Sciatic nerve (tissue), 2 donors: ENCODE measurements at places on chromosomes 12 and 14.

- no peak for DNase-seq
These were observed 42.9 kb downstream of the DNAI7 start for GRCh38 chr12:25152055-25152454.

GRCh38 chr12:59087077-59087673, 166.9 kb upstream of the LRIG3 start:
- DNase-seq: no peak

DNA sequence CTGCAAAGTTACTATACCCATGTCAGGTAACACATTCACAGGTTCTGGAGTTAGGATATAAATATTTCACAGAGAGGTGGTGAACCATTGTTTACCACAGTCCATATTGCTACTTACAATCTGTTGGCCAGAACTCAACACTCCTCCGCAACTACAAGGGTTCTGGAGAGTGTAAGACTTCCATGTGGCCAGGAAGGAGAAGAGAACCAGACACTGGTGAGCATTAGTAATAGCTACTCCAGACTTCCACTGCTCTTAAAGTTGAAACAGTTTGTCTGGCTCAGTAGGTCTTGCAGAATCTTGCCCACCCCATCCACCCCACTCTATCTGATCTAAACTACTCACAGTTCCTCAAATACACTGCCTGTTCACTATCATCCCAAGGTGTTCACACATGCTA, 369.6 kb downstream of the DUSP6 start:
- no peak for DNase-seq

DNA sequence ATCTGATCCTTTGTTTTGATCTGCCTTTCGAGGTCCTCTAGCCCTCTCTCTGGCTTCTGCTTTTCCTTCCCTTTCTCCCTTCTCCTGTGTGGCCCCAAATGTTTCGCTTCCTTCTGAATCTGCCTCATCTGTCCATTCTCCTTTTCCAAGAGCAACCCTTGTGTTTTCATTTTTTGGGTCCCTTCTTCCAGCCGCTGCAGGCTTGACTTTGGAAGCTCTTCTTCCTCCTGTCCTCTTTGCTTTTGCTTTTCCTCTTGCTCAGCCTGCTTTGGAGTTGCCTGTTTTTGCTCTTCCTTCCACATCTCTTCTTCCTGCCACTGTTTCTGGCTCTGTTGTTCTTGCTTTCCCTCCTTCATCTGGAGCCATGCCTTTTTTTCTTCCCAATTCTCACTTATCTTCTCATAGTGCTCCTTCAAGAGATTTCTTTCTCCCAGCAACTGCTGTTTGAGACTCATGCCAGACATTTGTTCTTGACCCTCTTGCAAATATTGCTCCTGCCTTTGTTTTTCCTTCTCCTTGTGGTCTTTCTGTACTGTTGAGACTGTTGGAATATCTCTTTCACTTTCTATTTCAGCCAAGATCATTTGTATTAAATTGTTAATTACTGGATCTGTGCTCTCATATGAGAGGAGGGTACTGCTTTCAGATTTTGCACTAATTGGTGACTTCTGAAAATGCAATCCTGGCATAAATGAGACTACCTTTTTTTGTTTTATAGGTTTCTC, 42.4 kb downstream of the FAM186A start:
- DNase-seq: no peak

GRCh38 chr14:94522115-94522724, 13.0 kb upstream of the SERPINA12 start:
- DNase-seq: no peak

GRCh38 chr12:55816881-55817344, 611 bp downstream of the SARNP start:
- DNase-seq: no peak

DNA sequence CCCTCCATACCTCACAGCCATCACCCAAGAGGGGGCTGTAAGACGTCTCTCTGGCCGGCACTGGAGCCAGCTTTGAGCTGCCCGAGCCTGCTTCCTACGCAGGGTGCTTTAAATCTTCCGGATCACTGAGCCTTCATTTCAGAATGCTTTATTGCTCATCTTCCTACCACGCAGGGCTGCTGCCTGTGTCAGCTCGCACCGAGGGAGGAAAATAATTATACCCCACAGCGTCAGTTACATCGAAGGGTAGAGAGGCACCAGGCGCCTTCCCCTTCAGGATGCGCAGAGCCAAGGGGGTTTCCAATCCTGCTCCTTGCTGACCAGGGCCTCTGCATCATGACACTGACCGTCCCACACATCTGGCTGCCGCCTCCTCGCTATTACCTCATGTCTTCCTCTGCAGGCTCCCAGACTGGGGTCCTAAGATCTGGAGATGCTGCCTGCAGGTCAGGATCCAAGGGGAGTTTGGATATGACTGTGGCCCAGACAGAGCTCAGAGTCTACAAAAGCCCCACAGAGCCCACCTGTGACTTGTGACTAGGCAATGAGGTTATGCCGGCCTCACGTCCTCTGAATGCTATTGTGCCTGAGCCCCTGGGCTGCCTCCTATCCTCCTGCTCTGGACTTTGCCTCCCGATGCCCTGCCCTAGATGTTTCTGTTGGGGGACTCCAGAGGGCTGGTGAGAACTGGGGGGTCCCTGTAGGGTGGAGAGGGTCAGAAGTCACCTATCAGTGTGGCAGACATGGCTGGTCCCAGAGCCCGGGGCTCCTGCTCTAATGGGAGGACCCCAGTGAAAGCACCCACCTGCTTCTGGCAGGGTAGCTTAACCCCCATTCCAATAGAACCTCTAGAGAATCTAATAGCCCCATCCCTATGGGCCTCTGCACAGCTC, 220.3 kb upstream of the RTL1 start:
- peak; percentile 48 for DNase-seq

DNA sequence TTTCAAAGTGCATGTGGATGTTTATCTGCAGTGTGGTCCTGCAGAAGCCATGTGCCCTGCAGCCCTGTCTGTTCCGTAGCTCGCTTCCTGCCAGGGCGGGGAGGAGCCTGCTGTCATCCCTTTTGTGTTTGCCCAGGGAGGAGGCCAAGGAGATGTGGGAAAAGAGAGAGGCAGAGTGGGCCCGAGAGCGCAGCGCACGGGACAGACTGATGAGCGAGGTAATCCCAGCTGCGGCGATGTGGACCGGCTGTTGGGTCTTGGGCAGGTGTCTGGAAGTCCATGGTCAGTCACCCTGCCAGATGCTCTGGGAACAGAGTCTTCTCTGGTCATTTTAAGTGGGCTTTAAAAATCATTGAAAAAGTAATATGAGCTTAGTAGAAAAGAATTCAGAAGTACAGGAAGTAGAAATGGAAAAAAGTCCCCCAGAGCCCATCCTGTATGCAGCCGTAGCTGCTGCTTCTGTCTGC, 12.8 kb downstream of the TCHP start:
- no peak for DNase-seq

DNA sequence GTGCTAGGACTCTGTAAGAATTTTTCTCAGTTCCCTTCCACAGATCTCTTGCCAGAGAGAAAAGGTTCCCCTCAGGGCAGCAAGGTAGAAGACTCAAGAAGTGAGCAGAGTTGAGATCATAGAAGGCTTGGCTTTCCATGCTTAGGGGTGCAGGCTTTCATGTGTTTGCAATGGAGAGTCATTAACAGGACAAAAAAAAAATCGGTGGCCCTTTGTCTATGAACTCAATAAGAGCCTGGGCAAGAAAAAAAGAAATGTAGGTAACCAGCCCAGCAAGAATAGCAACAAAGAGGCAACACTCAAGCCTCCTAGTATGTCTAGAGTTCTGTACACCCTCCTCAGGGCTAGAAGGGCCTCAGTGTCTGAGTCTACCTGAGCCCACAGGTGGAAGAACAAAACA, 23.4 kb upstream of the LRP6 start:
- DNase-seq: no peak
